Trophoblast cell (in vitro differentiated cells and primary cell): ENCODE measurements at places on chromosomes 4 and X.
A peak's percentile ranks its signal among the peaks of the same experiment; 100 is the strongest.

- no peak overlapping the region for H3K27ac ChIP-seq
- no peaks in the 10 kb centered on the region for H3K27me3 ChIP-seq
Observed at GRCh38 chrX:33808636-33809035, 323.5 kb downstream of the FAM47A start.

DNA sequence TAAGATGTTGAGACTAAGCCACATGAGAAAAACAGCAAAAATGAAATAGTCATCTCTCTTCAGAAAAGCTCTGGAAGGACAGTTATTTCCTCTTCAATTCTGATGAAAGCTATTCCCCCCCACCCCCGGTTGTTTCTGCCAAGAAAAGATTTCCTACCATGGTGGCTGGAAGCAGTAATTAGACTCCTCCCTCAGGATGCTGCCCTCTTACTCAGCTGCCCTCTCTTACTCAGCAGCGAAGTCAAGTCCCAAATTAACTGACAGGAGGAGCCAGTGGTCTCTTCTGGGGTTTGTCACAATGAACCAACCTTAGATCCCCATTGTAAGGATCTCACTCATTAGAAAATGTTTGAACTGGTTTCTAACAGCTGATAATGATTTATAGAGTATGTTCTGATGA is 38.0 kb downstream of the GPM6B start:
- DNase-seq: no peak
- no peak overlapping the region for H3K27ac ChIP-seq

DNA sequence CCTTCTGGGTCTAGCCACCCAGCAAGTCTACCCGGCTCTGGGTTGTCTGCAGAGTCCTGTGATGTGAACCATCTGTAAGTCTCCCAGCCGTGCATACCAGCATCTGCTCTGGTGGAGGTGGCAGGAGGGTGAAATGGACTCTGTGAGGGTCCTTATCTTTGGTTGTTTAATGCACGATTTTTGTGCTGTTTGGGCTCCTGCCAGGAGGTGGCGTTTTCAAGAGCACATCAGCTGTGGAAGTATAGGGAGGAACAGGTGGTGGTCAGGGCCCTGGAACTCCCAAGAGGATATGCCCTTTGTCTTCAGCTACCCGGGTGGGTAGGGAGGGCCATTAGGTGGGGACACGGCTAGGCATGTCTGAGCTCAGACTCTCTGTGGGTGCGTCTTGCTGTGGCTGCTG is 66.5 kb upstream of the ZFP42 start:
- DNase-seq: peak; percentile 9
- no peaks in the 10 kb centered on the region for H3K36me3 ChIP-seq
- H3K27me3 ChIP-seq: no peaks in the 10 kb centered on the region

GRCh38 chrX:153307276-153308178 is 14.0 kb downstream of the PNMA6F start:
- no peak for DNase-seq
- H3K27ac ChIP-seq: no peak overlapping the region
- no peaks in the 10 kb centered on the region for H3K4me1 ChIP-seq

DNA sequence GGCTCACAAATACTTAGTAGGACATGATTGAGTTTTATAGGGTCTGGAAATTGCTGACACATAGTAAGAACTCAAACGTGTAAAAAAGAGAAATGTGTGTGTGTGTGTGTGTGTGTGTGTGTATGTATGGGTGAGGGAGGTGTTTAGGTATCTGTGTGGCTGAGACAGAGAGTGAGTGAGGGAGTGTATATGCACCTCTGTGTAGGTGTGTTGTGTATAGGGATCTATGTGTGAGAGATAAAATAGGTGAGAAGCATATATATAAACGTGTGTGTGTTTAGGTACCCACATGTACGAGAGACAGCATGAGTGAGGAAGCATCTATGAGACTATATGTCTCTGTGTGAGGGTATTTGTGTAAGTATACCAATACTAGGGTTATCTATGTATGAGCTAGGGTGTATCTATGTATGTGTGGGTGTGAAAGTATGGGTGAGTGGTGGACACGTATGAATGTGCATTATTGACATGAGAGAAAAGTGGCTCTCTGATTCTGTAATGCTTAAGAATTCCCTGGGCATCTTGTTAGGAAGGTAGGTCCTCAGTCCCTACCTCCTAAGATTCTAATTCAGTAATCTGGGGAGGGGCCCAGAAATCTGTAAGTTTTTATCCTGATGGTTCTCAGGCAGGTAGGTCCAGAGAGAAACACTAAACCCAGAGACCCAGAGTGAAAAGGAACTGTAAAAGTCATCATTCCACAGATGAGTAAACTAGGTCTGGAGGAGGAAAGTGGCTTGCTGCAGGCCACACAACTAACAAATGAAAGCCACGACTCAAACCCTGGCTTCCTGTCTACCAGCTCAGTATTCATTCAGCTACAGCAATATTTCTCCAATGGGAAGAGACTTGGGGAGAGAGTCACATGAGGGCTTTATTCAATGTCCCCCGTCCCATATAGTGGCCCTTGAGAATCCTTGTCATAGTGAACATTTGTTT is 237.0 kb downstream of the IDS start:
- DNase-seq: no peak
- H3K27ac ChIP-seq: no peak overlapping the region
- no peak overlapping the region for H3K4me3 ChIP-seq
- no peaks in the 10 kb centered on the region for H3K36me3 ChIP-seq

- peak; percentile 7 for DNase-seq
- no peak overlapping the region for H3K27ac ChIP-seq
- H3K27me3 ChIP-seq: no peaks in the 10 kb centered on the region
- H3K36me3 ChIP-seq: no peaks in the 10 kb centered on the region
- no peaks in the 10 kb centered on the region for H3K4me1 ChIP-seq
Observed at GRCh38 chr4:156568041-156568440, 403.6 kb downstream of the PDGFC start.

DNA sequence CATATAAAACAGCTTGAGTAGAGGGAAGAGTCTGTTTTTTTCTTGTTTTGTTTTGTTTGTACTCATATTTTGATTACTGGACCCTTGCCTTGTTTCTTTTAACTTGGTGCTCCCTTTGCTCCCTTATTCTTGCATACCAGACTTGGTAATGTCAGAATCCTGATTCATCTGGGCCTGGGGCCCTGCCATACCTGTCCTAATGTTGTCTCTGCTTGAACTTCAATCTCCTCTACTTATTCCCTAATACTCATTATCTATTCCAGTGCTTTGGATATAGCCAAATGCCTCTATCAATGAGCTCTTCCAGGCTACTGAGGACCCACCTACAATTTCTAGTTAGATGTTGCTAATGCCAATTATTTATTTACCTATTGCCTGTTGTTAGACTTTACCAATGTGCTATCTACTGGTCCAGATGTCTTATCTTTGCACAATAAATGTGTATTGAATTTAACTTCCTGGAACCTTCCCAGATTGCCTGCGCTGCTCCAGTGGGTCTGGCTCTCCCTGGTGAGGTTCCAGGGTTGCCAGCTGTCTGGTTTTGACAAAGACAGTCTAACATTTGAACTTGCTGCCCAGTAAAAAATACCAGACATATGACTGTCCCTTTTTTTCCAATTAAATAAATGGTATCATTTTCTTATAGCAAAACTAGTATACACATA is 64.4 kb upstream of the ACSL4 start:
- no peak overlapping the region for H3K4me3 ChIP-seq
- peak; percentile 42 for DNase-seq

DNA sequence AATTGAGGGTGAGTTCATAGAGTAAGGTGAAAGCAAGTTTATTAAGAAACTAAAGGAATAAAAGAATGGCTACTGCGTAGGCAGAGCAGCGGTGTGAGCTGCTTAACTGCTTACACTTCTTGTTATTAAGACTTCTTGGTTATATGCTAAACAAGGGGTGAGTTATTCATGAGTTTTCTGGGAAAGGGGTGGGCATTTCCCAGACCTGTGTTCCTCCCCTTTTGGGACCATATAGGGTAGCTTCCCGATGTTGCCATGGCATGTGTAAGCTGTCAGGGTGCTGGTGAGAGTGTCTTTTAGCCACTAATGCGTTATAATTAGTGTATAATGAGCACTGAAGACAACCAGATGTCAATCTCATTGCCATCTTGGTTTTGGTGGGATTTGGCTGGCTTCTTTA is 126.5 kb downstream of the ARSF start:
- no peak for DNase-seq
- H3K4me3 ChIP-seq: no peak overlapping the region
- H3K4me1 ChIP-seq: no peaks in the 10 kb centered on the region
- H3K27ac ChIP-seq: no peak overlapping the region
- no peaks in the 10 kb centered on the region for H3K36me3 ChIP-seq

DNA sequence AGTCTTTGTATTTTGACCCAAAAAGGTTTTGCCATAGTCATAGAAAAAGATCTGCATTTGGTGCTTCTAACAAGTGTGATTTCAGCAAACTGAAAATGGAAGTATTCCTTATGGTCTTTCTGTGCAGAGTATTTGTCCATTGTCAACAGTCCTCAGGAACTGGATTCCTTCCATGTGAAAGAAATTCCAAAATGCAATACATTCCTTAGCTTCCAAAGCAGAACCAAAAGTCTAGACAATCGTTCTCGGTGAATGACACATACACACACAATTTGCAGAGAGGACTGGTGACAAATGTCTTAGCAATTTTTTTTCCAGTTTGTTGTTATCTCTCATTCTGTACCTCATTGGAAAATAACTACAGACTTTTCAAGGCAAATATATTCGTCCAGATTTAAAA is 562.2 kb upstream of the SLIT2 start:
- no peaks in the 10 kb centered on the region for H3K4me1 ChIP-seq
- H3K27ac ChIP-seq: peak overlapping the region; percentile 72
- H3K27me3 ChIP-seq: no peaks in the 10 kb centered on the region
- DNase-seq: peak; percentile 92
- no peaks in the 10 kb centered on the region for H3K36me3 ChIP-seq

GRCh38 chrX:153900831-153901752 is 3.4 kb upstream of the AVPR2 start:
- H3K36me3 ChIP-seq: no peaks in the 10 kb centered on the region
- no peaks in the 10 kb centered on the region for H3K27me3 ChIP-seq
- peaks cover 12% of the 10 kb centered on the region for H3K4me1 ChIP-seq
- peak overlapping the region; percentile 44 for H3K4me3 ChIP-seq
- peak; percentile 87 for DNase-seq

DNA sequence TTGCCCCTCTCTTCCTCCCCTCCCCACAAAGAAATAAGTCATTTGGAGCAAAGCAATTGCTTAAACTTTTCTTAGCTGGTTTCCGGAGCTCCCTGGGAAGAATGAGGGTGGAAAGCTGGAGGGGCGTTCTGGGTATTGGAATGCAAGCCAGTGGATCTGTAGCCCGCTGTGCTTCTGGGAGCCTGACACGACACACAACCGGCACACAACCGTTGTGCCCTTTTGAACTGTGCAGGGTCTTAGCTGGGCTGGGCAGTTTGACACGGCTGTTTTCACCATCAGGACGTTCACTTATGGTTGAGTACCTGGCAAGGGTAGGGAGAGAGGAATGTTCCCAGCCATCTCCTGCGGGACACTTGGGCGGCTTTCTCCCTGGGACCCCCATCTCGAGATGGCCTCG is 38.3 kb downstream of the SHROOM2 start:
- H3K36me3 ChIP-seq: no peaks in the 10 kb centered on the region
- no peaks in the 10 kb centered on the region for H3K27me3 ChIP-seq
- no peak for DNase-seq
- no peak overlapping the region for H3K4me3 ChIP-seq

- no peak overlapping the region for H3K27ac ChIP-seq
- peak; percentile 15 for DNase-seq
- H3K36me3 ChIP-seq: no peaks in the 10 kb centered on the region
- no peak overlapping the region for H3K4me3 ChIP-seq
- H3K4me1 ChIP-seq: no peaks in the 10 kb centered on the region
Observed at GRCh38 chr4:26826721-26827120, 33.9 kb upstream of the STIM2 start.

DNA sequence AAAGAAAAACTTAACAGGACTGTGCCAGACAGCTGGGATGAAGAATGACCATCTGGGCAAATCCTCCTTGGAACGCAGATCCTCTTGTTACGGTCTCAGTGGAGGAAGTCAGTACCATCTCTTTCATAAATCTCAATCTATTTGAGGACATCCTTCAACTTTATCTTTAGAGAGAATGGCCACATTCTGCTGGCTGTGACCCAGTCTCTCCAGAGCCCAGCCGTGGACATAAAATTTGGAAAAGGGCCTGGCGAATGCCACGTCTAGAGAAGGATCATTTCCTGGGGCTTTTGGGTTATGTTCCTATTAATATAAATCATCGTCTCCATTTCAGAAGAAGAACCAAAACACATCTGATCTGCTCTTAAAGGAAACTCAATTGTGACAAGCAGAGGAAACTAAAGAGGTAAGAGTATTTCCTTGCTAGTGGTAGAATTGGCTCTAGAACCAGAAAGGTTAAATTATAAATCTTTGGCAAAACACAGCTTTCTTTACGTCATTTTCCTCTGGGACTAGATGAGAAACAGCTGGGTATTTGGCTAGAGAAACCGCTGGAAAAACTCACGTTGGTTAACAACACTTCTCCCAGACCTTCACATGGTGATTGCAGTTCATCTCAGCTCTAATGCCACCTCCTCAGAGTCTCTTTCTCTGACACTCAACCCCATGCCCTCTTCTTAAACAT is 164.7 kb downstream of the CHIC2 start:
- no peak for DNase-seq
- H3K4me3 ChIP-seq: no peak overlapping the region

DNA sequence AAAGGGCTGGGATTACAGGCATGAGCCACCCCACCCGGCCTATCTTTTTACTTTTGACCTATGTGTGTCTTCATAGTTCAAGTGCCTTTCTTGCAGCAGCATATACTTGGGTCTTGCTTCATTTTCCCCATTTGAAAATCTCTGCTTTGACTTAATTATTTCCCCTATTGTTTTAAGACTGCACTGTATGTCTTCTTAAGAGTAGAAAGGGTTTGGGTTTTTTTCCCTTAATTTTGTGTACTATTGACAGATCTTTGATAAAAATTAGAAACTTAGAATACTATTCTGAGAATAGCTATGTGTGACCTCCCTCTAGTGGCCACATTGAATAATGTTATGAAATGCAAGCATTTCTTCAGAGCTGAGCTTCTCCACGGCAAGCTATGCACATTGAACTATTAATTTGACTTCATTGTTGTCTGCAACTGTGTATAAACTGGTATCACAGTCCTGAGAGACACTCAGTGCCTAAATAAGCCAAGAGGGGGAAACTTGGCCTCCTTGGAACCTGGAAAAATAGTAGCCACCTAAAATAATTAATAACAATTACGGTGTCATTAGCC is 8.7 kb upstream of the SLC25A4 start:
- H3K27me3 ChIP-seq: no peaks in the 10 kb centered on the region
- no peak for DNase-seq
- H3K36me3 ChIP-seq: no peaks in the 10 kb centered on the region
- H3K4me1 ChIP-seq: no peaks in the 10 kb centered on the region
- no peak overlapping the region for H3K27ac ChIP-seq
- H3K4me3 ChIP-seq: no peak overlapping the region
